T-helper 1 cell treated with Interleukin-12 subunit alpha and Interleukin-12 subunit beta and Interleukin-4 antibody, amounts not matched to agents 30 ng/mL and 1 ng/mL, for 36 hours (primary cell): ENCODE measurements at places on chromosomes 16 and 17. TPM values are rescaled to one million over a fixed set of nuclear protein-coding genes. Genes with fewer than 3 reads are reported as not detected.

The SLC52A1 gene
- total RNA-seq = 0.29 and 0.51 TPM in 2 replicates

The TBC1D3C gene
- total RNA-seq = 0.15 TPM in 1 of 2 replicates, not detected in the other

The TBC1D26 gene
- 0.25 TPM in 1 of 2 replicates, not detected in the other for total RNA-seq

The PLCD3 gene
- total RNA-seq = 2.9 and 3.0 TPM in 2 replicates

The HOXB3 gene
- total RNA-seq = 10.3 and 12.8 TPM in 2 replicates

The CLEC18A gene
- total RNA-seq = 0.88 and 1.5 TPM in 2 replicates

The MFAP4 gene
- not detected in 2 replicates for total RNA-seq

The DNAAF1 gene
- not detected in 2 replicates for total RNA-seq

The C17orf78 gene
- total RNA-seq = not detected in 2 replicates

The EPOP gene
- total RNA-seq = 16.1 and 16.5 TPM in 2 replicates

The QPRT gene
- total RNA-seq = 8.0 and 9.1 TPM in 2 replicates

The KRT33B gene
- not detected in 2 replicates for total RNA-seq

The NPIPB6 gene
- 1.3 and 1.4 TPM in 2 replicates for total RNA-seq

The MAPT gene
- total RNA-seq = 0.10 and 0.25 TPM in 2 replicates

The CACNA1H gene
- total RNA-seq = 0.24 and 0.25 TPM in 2 replicates
